Breast epithelium (tissue), 4 donors: ENCODE measurements at places on chromosomes 13 and 19. TPM values are rescaled to one million over a fixed set of nuclear protein-coding genes. Genes with fewer than 3 reads are reported as not detected.

Gene ZNF177
- 2.9 TPM for total RNA-seq

Gene ZNF627
- total RNA-seq = 23.3 TPM

Gene MYH14
- total RNA-seq = 19.3 TPM

Gene MISP3
- total RNA-seq = 5.0 TPM

Gene FCER2
- 0.29 TPM for total RNA-seq

Gene PTGIR
- 0.29 TPM for total RNA-seq

DNA sequence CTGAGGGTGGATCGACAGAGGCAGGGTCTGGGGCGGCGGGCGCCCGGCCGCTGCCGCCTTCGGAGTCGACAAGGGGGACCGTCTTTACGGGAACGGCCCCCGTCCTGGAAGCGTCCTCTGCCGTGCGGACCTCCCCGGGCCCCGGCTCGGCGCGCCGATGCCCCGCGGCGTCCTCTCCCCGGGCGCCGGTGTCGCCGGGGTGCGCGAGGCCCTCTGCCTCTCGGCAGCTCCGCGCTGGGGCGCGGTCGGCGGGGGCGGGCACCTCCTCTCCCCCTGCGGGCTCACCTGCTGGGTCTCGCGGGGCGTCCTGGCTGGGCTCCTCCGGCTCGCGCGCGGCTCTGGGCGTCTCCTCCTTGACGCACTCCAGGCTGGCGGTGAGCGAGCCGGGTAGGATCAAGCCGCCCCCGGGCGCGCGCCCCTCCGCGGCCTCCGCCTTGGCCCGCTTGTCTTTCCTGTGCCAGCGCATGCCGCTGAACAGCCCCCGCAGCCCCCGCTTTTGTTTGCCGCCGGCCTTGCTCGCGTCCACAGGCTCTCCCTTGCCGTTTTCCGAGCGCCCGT is 1.5 kb downstream of the AMER2 start:
- DNase-seq = no peak

DNA sequence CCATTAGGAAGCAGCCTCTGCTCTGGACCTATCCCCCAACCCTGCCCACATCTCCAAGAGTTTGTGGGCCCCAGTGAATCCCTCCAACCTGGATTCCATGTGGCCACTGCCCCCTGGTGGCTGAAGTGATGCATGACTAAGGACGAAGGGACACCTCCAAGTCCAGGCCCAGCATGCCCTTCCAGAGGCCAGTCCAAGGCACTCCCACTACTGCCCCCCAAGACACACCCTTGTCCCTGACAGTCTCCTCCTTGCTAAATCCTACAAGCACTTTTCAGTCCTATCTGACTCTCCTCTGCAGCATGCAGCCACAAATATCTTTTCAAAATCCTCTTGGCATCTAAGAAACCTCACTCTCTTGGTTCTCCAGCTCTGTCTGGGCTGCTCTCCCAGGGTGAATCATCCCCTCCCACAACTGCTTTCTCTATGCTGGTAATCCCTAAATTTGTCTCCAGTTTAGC is 33.0 kb downstream of the DEDD2 start:
- DNase-seq = peak; percentile 68

DNA sequence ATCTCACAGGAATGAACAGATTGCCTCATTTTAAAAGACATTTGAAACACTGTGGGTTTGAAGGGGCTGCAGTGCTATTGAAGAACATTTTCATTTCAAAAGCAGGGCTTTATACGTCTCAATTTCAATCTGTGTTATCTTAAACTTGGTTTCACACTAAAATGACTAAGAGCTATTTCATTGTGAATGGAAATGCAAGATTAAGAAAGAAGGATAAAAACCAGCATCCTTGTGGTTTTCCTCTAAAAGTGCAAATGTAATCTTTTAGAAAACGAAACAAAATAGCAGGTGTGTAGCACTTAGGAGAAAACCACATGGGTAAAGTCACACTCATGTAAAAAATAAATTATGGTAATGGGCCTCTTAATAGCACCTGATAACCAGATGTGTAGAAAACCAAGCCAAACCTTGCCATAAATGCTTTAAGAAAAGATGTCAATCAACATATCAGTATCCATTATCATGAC is 397.7 kb downstream of the GPC6 start:
- no peak for DNase-seq

- no peak for DNase-seq
These were observed 134.7 kb upstream of the SLITRK5 start for GRCh38 chr13:87536499-87536898.

- no peak for DNase-seq
These were observed 3.3 kb downstream of the CEACAM1 start for GRCh38 chr19:42524943-42525342.

GRCh38 chr13:67278235-67278634 is 48.1 kb upstream of the PCDH9 start:
- DNase-seq = no peak

- no peak for DNase-seq
These were observed 339.7 kb downstream of the ITGBL1 start for GRCh38 chr13:101792189-101792588.

DNA sequence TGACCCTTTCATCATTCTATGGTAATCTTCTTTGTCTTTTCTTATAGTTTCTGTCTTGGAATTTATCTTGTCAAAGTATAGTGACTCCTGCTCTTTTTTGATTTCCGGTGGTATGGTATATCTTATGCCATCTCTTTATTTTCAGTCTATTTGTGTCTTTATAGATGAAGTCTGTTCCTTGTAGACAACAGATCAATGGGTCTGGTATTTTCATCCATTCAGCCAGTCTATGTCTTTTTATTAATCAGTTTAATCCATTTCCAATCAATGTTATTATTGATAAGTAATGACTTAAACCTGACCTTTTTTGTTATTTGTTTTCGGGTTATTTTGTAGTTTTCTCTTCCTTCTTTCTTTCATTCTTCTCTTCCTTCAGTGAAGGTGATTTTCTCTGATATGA is 495.9 kb upstream of the PCDH9 start:
- DNase-seq = no peak

- no peak for DNase-seq
These were observed 232.6 kb upstream of the GPC6 start for GRCh38 chr13:92994056-92994455.

DNA sequence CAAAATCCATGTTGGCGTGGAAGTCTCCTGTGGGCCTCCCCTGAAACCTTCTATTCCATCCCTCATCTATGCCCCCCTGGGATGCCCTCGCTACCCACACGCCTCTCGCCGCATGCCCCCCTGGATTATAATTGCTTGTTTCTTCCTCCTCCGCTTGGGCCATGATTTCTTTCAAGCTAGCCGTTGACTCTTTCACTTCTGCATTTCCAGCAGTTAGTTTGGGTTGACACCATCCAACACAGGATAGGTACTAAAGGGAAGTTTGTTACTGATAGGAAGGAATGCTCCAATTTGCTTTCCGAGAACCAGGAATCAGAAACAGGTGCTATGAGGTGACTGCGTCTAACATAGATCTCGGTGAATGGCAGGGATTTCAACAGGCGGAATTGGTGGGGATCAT is 7.7 kb upstream of the SLC25A15 start:
- DNase-seq = no peak

GRCh38 chr19:32921624-32922023 is 50.1 kb downstream of the CEP89 start:
- DNase-seq = no peak

- DNase-seq = no peak
These were observed 5.5 kb downstream of the EEF2 start for GRCh38 chr19:3979674-3980352.

DNA sequence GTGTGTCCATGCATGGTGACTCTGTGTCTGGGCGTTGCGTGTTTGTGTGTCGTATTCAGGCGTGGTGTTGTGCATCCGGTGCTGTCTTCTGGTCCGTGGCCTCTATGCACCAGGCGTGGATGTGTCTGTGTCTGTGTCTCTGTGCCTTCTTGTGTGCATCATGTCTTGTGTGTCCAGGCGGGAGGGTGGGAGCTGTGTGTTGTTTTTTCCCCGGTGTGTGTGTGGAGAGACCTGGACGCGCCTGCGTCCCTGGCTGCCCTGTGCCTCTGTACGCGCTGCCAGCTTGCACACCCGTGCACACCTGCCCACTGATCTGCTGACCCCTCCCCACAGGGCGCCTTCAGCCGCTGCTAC is 1.1 kb downstream of the PLK5 start:
- DNase-seq = no peak

DNA sequence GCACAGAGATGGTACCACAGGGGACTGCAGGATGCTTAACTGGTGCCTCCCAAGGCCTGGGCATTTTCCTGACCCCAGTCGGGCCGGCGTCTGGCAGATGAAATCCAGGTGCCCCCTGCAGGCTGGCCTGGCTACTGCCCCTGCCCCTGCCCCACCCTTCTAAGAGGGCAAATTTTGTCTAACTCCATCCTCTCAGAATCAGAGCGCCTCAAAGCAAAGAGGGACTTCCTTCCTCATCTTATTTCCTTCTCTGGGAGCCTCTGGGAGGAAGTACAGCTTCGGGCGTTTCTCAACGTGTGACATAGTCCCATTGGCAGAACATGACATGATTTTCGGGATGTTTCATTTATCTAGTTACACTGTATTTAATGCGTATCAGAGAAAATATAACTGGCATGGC is 2.7 kb downstream of the PRKACA start:
- no peak for DNase-seq

- no peak for DNase-seq
These were observed 275.8 kb upstream of the SOX1 start for GRCh38 chr13:111791131-111791530.

- no peak for DNase-seq
These were observed 73.9 kb upstream of the GPR183 start for GRCh38 chr13:99380921-99381645.

DNA sequence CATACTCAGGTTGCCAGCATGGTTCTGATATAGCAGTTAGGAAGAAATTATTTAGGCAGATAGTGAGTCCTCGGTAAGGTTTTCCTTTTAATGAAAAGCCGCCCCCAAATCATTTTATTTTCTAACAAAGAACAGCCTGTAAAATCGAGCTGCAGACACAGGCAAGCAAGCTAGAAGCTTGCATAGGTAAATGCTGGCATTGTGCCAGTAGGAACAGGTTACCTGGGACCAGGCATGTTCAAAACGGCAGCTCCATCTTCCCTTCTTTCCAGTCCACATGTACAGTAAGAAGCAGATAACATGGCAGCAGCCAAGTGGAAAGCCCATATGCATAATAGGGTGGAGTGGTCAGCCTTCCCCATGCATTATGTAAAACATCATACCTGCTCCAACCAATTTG is 71.1 kb downstream of the UGGT2 start:
- no peak for DNase-seq

DNA sequence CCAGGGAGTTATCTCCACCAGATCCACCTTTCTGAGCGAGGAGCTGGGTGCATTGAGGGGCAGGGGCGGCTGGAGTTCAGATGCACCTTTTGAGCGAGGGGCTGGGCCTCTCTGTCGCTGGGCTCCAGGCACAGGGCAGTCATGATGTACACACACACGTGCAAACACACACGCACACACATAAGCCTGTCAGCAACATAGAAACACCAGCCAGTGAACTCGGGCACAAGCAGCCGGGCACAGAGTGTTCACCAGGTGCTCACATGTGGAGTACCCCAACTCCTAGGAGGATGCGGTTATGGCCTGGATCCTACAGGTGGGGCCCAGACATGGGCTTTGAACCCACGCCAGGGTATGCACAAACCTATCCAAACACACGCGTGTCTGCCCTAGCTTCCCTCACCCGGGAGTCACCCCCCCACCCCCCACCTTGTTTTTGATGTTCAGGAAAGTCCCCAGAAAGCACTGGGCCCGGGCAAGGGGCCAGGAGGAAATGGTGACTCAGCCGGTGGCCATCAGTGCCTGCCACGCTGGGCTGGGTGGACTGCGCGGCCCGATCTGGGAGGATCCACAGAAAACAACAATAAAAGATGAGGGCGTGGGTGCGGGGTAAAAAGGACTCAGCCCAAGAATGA is 13.3 kb downstream of the ARRDC2 start:
- peak; percentile 83 for DNase-seq
